ENCODE measurements at places on chromosomes 5 and 9.

DNA sequence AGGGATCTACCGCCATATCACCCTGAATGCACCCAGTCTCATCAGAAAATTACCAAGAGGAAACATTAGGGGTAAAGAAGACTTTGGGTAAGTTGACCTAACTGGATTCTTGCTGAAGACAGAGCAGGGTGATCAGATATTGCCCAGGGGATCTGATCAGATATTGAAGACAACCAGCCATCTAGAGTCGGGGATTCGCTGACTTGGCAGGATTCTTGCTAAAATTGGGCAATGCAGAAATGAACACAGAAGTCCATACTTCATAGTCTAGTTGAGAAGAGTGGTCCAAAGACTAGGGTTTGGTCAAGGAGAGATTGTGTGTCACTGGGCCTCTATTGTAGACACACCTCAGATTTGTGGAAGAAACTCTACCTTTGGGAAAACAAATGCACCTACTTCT is 107.2 kb downstream of the SV2C start:
- DNase-seq: no peak

GRCh38 chr9:93303258-93303771 is 119.4 kb downstream of the WNK2 start:
- DNase-seq: no peak

GRCh38 chr5:71811779-71812178 is 92.7 kb downstream of the CARTPT start:
- DNase-seq: no peak

DNA sequence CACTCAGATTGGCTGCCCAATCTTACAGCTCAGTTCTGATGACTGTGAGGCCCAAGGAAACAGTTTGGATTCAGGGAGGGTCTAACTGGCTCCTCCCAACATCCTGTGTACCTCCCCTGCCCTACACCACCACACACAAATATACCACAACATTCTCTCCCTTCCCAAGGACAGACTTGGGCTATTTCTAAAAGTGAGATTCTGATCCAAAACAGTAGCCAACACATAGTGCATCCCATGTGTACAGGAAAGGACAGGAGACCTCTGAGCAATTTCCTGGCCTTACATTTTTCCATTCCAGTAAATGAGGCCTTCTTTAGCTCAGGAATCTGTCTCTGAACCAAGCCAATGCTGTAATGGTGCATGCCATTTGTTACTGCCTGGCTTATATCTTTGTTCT is 20.8 kb downstream of the ZNF366 start:
- no peak for DNase-seq

DNA sequence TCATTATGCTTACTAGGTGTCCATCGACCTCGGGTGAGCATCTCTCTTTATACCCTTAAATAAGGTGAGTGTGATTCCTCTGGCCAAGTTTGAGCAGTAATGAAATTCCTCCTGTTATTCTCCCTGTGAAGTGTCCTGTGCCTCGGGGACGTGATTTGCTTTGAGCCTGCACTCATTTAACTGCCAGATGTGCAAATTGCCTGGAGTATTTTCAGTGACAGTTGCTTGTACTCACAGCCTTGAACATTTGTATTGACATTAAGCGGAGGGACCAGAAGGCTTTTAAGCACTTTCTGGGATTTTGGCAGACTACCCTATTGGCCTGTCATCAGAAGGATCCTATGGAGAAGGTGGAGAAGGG is 126.9 kb downstream of the DOCK2 start:
- no peak for DNase-seq

Data from inflammatory macrophage (primary cell).